ENCODE measurements at places on chromosomes 16 and 17.

GRCh38 chr16:3097266-3097665 lies 1.8 kb downstream of the ZSCAN10 start:
- DNase-seq = no peak

GRCh38 chr16:68994324-68994723 lies 111.1 kb upstream of the HAS3 start:
- DNase-seq = no peak

- DNase-seq = no peak
These were observed 1.5 kb upstream of the FBXL16 start for GRCh38 chr16:707062-707538.

- DNase-seq = no peak
These were observed 18.1 kb downstream of the SLC13A5 start for GRCh38 chr17:6695051-6695450.

DNA sequence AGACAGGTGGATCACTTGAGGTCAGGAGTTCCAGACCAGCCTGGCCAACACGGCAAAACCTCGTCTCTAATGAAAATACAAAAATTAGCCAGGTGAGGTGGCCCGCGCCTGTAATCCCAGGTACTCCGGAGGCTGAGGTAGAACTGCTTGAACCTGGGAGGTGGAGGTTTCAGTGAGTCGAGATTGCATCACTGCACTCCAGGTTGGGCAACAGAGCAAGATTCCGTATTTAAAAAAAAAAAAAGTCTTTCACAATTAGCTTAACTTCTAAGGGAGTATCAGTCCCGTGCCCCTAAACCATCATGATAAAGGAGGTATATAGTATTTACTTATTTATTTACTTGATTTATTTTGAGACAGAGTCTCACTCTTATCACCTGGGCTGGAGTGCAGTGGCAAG lies 3.4 kb upstream of the MEFV start:
- DNase-seq = no peak

DNA sequence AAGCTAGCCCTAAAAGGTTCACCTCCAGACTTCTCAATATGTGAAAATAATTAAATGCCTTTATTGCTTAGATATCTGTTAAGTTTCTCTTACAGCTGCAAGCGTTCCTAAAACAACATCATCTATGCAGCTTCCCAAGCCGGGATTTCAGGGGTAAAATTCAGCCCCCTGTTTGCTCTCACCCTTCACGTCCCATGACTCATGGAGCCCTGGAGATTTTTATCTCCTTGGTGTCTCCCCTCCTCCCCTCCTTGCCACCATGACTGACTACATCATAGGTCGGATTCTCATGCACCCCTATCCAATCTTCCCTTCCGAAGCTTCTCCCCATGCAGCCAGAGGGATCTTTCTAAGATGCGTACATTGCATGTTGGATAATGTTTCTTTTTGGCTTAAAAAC lies 21.0 kb upstream of the CACNG4 start:
- DNase-seq = no peak

DNA sequence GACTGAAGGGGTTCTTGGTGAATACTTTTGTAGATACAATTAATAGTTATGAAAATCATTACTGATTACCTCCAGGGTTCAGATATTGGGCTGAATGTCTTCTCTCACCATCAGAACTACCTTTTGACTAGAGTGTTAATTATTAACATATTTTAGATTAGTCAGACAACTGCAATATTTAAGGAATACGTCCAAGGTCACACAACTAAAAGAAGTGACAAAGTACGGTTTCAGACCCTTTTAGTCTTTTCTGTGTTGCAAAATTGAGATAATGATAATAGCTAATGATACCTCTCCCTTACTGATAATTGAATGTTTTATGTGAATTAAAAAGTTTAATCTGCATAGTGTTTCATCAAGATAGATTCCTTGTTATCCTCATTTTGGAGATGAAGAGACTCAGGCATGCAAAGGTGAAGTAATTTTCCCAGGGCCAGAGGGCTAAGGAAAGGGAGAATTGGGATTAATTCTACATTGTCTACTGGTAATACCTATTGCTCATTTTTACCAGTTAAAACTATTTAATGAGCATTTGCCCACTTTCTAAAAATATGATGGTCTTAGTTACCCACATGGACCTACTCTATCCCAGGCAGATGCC lies 107.3 kb downstream of the WWOX start:
- DNase-seq = no peak

GRCh38 chr17:39981207-39981741 lies 667 bp downstream of the PSMD3 start:
- peak; percentile 40 for DNase-seq

All from OCI-M1 (cell line).